ENCODE measurements at places on chromosomes 2 and 18.

DNA sequence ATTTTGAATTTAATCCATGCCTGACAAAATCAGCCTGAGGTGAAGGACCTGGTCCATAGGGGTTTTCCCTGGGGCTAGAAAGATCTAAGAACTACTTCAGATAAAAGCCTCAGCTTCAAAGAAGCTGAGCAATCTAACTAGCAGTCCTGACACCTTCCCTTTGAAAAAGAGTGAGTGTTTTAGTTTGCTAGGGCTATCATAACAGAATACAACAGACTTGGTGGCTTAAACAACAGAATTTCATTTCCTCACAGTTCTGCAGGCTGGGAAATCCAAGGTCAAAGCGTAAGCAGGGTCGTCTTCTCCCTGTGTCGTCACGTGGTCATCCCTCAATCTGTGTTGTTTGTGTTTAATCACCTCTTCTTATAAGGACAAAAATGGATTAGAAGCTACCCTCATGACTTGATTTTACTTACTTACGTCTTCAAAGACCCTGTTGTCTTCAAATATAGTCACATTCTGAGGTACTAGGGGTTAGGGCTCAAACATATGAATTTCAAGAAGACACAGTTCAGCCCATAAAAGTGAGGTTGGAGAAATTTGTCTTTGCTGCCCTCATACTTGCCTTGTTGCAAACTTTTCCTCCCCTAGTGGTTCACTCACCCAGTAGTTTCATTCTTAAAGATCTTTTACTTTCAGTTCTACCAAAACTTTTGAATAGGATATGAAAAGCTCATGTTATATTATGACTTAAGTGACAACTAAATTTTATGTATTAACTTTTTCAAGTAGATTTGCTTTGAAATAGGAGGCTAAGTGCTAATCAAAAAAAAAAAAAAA, 673.8 kb downstream of the ARHGAP15 start:
- DNase-seq: no peak

DNA sequence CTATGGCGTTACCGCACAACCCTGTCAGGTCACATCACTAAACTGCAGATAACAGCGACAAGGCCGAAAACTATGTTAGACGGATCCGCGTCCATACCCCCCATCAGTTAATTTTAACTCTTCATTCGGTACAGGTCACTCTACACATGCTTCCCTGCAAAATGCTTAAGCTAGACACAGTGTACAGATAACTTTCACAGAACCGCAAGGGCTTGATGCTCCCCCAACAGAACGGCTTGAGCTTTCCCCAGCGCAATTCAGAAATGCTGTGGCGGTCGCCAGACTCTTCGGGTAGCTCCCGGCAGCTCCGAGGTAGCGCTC, 283 bp upstream of the RBBP8 start:
- DNase-seq: no peak

DNA sequence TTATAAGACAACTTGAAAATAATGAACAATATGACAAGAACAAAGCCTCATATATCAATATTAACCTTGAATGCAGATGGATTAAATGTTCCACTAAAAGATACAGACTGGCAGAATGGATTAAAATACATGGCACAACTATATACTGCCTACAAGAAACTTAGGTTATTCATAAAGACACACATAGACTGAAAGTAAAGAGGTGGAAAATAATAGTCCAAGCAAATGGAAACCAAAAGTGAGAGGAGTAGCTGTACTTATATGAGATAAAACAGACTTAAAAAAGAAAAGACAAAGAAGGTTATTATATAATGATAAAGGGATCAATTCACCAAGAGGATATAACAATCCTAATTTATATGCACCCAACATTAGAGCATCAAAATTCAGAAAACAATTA, 18.2 kb downstream of the LMAN1 start:
- DNase-seq: no peak

DNA sequence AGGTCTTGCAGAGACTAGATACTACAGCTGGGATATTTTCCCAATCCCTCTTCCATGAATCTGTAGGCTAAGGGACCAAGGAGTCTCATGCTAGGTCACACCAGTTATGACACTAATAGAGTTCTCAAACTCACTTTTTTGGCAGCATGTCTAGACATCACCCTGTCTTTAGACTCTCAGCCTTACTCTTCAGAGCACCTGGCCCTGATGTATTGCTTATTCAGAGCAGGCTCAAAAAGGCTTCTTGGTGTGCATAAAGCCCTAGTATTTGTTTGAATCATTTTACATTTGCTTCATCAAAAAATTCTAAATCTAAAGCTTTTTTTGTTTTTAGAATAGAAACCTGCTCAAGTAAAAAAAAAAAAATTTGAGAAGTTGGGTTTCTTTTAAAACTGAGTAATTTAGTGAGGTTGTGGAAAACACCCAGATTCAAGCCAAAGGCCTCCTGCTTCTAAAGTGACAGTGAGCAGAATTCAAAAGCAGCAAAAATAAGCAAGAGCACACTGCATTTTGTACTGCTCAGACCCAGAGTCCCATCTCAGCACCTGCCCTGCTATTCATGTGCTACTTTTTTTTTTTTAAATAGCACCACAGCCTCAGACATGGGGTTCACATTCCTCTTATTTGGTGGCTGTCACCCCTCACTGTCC, 18.0 kb upstream of the DNAH6 start:
- no peak for DNase-seq

- DNase-seq: no peak
Measured at GRCh38 chr18:52537261-52537660, 197.3 kb downstream of the DCC start.

DNA sequence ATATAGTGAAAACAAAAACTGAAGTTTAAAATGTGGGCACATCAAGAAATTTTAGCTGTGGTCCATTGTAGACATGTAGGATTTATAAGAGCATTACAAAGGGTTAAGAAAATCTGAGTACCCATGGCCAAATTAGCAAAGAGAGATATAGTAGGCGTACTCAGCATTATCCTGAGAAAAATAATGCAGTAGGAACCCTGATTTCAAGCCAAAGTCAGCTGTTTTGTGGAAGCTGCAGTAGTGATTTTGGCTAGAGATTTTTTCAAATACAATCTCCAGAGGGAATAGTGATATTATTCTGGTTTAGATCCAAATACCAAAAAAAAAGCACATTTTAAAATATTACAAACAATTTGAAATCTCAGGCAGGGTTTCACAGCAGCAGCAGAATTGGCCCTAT, 450.9 kb downstream of the FBXO15 start:
- DNase-seq: no peak

DNA sequence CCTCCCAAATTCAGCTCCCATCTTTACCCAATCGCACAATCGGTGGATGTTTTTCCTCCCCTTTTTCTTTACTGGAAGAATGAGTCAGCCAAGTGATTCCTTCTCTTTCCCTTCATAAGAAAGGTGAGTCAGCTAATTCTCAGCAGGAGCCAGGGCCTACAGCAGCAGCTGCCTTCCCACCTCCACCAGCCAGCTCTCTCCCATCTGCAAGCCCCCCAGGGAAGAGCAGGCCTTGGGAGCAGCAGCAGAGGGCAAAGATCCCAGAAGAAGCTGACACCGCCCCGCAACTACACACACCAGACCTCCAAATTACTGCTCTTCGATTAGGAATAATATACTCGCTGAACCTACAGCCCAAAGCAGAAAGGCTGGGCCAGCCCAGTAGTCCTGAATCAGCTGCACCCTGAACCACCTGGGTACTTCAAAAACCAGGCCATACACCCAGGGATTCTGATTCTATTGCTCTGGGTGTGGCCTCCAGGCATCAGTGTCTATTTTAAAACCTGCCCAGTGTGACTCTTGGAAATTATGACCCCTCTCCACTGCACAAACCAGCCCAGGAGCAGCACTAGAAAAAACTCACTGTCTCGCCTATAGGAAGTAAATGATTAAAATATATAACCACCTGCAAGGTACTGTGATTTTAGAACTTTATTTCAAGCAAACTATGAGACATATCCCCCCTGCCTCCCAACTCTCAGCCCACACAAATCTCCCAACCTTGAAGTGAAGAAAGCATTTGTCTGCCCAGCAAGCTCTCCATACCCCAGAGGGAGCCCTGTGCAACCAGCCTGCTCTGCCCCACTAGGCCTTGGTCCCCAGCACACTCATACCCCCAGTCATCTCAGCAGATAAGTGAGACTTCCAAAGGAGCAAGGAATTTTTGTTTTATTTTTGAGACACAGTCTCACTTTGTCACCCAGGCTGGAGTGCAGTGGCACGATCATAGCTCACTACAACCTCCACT, 7.3 kb downstream of the SFXN5 start:
- peak; percentile 39 for DNase-seq
